Stimulated activated naive CD4-positive, alpha-beta T cell (primary cell): ENCODE measurements at places on chromosomes 4 and X.

DNA sequence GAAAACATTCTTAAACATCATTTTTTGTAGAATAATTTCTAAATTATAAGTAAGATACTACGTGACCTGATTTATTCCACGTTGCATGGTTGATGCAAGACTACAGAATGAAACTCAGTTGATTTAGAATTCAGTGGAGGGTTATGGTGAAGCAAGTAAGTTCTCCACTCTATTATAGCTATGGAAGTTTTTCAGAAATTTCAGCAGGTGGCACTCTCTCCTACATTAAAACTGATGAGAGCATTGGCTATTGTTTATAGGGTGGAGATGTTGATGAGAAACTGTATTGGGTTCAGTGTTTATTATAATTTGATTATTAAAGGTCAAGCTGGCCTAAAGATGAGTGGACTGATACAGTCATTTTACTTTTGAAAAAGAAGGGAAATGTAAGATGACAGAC is 88.0 kb downstream of the FNIP2 start:
- DNase-seq, result no peak

- no peak for DNase-seq
Observed at GRCh38 chrX:2714551-2714950, 23.5 kb downstream of the CD99 start.

DNA sequence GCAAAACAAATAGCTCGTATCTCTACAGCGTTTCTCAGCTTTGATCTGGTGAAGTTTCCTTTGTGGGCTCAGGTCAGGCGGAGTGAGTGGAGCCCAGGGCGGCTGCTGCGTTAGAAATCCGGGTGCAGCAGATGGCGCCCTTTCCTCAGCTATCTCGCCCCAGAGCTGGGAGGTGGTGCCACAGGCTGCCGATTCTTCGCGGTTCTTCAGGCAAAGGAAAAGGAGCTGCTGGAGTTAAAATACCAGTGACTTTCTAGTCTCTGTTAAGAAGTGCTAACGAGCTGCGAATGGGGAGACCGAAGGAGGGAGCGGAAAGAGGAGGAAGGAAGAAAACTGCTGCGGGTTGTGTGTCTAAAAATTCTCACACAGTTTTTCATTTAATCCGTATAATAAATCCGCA is 114.6 kb downstream of the CPE start:
- DNase-seq, result peak; percentile 41

GRCh38 chr4:101284546-101284945 is 62.8 kb downstream of the PPP3CA start:
- DNase-seq, result no peak

- no peak for DNase-seq
Observed at GRCh38 chr4:124861761-124862160, 149.2 kb upstream of the ANKRD50 start.

- DNase-seq, result no peak
Observed at GRCh38 chrX:136814847-136815750, 34.4 kb upstream of the ARHGEF6 start.

DNA sequence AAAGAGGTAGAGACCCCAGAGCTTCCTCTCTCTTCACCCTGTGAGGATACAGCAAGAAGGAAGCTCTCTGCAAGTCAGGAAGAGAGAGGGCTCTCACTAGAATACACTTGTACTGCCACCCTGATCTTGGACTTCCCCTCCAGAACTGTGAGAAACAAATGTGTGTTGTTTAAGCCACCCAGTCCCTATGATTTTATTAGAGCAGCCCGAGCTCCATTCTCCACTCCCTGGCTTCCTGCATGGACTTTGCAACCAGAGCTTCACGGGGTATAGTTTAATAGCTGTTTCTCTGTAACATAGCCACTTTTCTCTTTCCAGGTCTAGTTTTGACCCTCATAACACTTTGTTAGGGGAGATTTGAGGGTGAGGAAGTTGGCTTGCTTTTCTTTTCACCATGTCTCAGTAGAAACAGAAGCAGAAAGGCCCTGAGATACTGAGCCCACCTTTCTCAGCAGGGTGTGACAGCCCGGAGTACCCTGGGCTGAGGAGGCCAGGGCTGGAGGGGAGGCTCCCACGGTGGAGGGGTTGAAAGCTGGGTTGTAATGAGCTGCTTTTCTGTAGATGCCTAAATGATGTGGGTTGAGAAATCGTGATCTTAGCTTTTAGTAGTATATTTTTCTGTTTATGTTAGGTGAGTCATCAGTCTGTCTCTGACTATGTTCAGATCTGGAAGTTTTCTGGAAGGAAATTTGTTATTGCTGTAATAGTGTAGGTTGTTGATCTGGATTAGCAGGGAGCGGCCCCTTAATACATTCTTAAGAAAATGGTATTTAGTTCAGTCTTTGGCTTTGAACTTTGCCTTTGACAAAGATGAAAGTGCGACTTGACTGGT is 118.6 kb downstream of the PTTG2 start:
- no peak for DNase-seq

- DNase-seq, result no peak
Observed at GRCh38 chr4:72531768-72532290, 37.2 kb downstream of the ADAMTS3 start.

DNA sequence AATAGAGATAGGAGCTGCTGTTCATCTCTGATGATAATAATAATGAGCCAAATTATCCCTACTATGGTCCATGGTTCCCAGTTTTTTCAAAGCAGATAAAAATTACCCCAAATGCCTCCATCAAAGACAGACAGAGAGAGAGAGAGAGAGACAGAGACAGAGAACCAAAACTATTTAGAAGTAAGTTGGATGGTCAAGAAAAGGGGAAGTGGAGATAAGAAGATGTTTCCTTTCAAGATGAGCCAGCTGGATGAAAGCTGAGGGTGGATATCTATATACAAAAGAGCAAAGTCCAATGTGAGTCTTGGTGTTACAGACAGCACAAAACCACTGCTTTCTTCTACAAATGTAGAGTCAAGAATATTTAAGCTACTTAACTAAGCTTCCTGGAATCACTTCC is 173.9 kb downstream of the GRIA3 start:
- DNase-seq, result no peak

GRCh38 chrX:107971636-107972035 is 10.5 kb downstream of the TEX13B start:
- DNase-seq, result no peak

DNA sequence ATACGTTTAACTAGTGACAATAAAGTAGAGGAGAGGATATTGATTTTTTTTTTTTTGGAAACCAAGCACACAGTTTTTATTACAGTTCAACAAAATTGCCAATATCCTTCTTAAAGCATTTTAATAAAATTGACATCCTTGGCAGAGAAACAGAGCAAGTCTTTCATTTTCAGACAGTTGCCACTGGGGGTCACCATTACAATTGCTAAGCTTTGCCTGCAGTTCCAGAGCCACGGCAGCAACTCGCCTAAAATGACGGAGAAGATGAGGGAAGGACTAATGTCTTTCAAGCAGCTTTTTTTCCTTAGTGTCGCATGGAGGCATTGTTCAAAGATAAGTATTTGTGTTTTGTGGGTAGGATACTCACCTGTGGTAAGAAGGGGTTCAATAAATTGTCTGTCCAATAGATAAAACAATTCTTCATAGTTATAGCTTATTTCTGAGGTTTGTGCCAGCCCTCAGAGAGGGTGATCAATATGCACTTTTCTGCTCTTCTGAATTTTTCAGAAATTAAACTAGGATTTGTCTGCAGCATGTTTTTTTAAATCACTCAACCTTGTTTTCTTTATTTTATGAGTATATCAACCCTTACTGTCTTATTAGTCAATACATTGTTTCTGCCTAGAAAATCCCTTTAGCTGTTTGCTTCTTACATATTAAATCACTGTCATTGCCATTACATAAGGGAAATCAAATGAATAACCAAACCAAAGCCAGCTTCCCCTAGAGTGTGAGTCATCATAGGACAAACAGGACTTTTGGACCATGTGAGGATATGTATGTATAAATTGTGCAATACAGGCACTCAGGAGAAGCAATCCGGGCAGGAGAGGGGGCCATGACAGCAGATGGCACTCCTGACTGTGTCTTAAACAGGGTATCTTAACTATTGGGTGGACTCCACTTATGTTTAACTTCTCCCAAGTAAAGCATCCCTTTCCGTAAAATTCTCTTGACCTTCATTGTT is 508.1 kb upstream of the ARX start:
- DNase-seq, result no peak

DNA sequence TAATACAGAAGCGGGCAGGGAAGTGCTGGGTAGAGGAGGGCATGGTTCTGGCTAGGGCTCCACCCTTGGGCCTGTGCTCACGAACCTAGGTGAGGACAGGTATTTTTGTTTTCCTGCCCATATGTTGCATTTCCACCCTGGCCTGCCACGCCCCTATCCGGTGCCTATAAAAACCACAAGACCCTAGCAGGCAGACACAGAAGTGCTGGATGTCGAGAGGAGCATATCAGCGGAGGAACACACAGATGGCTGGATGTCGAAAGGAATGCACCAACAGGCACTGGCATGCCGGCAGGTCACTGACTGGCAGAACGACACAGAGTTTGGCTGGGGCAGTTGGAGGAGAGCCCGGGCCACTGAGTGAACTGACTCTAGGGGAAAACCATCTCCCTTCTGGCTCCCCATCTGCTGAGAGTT is 316.6 kb upstream of the BOD1L1 start:
- no peak for DNase-seq

- DNase-seq, result no peak
Observed at GRCh38 chr4:29423836-29424721, 1296.1 kb upstream of the PCDH7 start.

DNA sequence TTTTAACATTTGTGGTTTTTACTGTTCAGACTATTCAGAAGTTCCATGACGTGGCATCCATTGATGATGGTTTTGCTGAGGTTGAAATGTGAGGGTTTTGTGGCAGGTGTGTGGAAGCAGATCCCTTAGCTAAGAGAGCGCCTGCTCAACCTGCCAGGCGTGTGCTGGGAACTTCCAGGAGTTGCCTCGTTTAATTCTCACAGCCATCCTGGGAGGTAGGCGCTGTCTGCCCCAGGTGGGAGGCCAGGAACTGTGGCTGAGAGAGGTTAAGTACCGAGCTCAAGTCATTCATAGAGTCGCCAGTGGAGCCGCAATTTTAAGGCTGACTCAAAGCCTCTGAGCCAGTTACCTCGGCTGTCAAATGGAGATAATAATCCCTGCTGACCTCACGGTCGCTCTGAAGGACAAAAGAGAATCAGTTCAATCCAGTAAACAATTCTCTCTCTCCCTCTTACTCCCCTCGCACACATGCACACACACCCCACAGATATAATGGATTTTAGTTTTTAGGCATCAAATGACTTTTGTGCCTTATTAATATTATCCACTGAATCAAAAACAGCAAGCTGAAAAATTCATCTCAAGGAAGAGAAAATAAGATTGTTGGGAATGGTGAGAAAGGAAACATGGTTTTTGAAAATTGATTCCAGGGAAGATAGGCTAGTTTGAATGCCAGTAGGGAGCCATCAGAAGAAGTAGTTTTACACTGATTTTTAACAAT is 171.3 kb downstream of the PTTG2 start:
- peak; percentile 77 for DNase-seq

DNA sequence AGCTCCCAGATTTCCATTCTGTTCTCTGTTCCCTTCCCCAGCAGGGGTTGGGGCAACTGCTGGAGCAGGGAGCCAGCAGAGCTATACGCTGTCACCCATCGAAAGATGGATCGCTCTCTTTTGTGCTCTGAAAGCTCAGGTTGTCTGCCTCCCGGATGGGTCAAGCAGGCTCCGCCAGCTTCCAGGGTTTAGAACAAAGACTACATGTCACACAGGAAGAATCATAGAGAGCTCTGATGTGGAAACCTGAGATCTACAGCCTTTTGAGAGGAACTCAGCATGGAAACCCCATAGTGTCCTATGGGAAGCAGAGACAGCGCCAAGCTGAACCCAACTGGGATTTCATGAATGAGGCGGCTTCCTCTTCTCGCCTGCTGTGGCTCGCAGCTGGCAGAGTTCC is 205.4 kb downstream of the HS3ST1 start:
- DNase-seq, result no peak

GRCh38 chrX:107485013-107485412 is 35.6 kb downstream of the FRMPD3 start:
- DNase-seq, result no peak

DNA sequence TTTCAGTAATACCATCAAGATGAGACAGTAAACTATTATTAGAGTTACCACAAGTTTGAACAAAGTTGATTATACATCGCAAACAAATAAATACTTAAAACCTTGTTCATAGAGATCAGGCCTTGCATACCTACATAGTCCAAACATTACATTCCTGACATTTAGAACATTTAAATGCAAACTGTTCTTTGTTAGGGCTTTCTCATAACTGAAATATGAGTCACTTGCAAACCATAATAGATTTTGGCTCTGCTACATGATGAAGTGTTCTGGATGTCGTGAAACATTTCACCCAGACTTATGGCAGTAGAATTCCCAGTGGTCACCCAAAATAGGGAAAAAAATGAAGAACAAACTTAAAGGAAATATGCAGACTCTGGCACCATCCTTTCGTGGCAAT is 75.0 kb downstream of the FAT4 start:
- no peak for DNase-seq

GRCh38 chrX:71976753-71977152 is 66.1 kb downstream of the NHSL2 start:
- no peak for DNase-seq

GRCh38 chr4:960636-961350 is 12.6 kb downstream of the DGKQ start:
- DNase-seq, result no peak

- DNase-seq, result no peak
Observed at GRCh38 chr4:112257098-112257497, 25.5 kb downstream of the AP1AR start.

DNA sequence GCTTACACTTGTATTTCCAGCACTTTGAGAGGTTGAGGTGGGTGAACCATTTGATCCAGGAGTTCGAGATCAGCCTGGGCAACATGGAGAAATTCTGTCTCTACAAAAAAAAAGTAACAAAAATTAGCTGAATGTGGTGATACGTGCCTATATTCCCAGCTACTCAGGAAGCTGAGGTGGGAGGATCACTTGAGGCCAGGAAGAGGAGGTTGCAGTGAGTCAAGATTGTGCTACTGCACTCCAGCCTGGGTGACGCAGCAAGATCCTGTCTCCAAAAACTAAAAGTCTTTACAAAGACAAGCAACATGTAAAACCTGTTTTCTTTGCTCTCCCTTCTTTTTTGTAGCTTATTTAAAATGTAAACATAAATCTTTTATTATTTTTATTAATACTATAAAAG is 1156.1 kb downstream of the FAT4 start:
- DNase-seq, result no peak

DNA sequence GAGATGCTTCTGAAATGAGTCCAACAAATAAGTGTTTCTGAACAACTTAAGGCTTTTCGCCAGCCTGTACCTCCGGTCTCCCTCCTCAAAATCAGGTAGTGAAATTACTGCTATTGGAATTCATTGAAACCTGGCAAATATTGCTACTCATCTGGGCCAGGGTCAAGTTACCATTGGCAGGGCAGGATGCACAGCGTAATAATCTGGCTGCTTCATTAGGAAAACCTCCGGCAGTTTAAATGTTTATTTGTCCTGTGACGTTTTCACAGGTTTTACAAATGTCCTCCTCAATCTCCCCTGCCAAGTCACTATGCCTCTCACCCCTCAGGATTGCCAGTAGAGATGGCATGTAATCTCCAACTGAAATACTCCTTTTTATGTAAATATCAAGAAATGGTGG is 92.6 kb upstream of the KDR start:
- DNase-seq, result no peak
